ENCODE measurements at places on chromosomes 3 and 15.

- ATAC-seq, result no peak
Measured at GRCh38 chr15:26438718-26439117, 334.1 kb downstream of the GABRB3 start.

GRCh38 chr3:64685800-64686445 is 1.9 kb downstream of the ADAMTS9 start:
- ATAC-seq, result peak; percentile 77

GRCh38 chr15:48974882-48975281 is 11.2 kb upstream of the SHC4 start:
- ATAC-seq, result peak; percentile 56

DNA sequence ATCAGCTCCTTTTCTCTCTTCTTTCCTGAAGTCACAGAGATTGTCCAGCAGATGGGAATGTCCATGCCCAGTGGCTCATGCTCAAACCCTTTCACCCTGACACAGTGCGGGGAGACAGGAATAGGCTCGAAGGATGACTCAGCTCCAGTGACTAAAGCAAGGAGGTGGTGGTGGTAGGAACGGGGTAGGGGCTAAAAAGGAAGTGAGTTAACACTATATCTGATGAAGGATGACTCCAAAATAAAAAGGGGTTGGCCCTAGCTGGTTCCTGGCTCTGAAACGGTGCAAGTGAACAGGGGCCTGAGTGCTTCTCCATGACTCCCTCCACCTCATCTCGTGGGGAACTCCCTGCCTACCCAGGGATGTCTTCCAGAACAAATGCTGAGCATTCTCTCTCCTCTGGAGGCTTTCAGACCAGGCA is 167.4 kb upstream of the LPP start:
- ATAC-seq, result peak; percentile 94
